ENCODE measurements at places on chromosomes 6 and 20.

DNA sequence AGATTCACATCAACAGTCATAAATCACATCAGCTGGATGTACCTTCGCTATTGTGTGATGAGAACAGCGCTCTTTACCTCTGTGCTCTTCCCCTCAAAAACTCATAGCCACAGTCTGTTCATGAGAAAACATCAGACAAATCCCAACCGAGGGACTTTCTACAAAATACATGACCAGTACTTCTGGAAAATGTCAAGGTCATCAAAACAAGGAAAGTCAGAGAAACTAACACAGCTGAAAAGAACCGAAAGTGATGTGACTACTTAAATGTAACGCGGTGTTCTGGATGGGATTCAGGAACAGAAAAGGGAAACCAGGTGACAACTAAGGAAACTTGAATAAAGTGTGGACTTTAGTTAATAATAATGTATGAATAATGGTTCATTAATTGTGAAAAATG, 112.0 kb upstream of the CBLN4 start:
- no peak for DNase-seq

- no peak for DNase-seq
Measured at GRCh38 chr6:137794516-137795201, 72.4 kb upstream of the TNFAIP3 start.

- DNase-seq = peak; percentile 35
Measured at GRCh38 chr6:127606131-127606562, 29.2 kb downstream of the C6orf58 start.

DNA sequence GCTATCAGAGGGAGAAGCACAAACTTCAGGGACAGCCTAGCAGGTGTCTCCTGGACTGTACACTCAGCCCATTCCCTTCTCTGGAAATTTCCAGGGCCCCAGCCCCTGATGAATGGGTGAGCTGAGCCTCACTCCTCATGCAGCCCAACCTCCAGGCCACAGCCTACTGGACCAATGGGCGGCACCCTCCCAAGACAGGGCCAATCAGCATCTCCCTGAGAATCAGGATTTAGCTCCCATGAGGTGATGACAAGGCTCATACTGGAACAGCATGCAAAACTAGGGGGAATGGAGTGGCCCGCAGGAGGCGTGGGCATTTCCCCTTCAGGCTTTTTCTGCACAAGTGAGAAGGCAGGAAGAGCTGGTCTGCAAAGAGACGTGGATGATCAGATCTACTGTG, 29.0 kb downstream of the NFATC2 start:
- no peak for DNase-seq

GRCh38 chr6:81376745-81377144, 375.7 kb downstream of the TENT5A start:
- DNase-seq = no peak

DNA sequence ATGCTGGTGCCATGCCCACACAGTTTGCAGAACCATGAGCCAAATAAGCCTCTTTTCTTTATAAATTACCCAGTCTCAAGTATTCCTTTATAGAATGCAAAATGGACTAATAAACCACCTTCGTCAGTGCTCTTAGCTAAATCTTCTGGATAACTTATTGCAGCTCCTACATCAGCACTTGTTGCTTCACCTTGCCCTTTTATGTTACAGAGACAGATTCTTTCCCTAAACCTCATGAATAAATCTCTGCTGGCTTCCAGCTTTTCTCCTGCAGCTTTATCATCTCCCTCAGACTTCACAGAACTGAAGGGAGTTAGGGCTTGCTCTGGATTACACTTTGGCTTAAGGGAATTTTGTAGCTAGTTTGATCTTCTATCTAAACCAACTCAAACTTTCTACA, 22.6 kb downstream of the NUP153 start:
- DNase-seq = no peak

DNA sequence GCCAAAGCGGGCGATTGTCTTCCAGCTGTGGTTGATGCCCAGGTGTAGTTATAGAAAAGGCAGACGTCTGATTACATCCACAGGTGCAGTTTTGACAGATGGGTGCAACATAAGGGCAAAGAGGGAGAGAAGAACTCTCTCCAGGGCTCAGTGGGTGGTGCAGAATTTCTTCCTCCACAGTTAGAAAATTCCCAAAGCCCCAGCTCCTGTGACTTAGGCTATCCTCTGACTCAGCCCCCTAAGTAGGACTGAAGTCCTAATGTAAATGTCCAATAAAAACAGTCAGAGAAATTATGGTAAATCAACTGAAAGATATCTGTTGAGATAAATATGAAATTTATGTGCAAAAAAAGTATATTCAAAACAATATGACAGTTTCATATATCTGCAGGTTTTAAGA, 31.4 kb downstream of the LYRM4 start:
- no peak for DNase-seq

GRCh38 chr6:124854338-124854922, 107.8 kb upstream of the RNF217 start:
- DNase-seq = no peak
